Esophagus squamous epithelium (tissue), 5 donors: ENCODE measurements at places on chromosomes 7 and 10. TPM values are rescaled to one million over a fixed set of nuclear protein-coding genes. Genes with fewer than 3 reads are reported as not detected.

DNA sequence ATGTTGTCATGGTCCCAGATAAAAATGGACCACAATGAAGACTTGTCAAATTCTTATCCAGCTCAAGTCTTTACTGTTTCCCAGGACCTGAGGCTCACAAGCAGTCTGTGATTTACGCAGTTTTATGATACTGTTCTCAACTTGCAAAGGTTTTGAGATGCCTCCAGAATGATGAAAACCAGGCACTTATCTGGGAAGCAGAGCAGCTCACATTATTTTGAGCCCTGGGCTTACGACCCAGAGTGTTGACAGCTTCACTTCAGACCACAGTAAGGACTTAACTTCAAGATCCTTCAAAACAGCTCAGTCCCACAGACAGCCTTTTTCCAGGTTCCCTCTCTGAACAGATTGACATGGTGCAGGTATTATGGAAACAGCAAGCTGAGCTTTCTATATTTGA, 236.1 kb downstream of the RNLS start:
- DNase-seq: no peak

The MEIG1 gene
- not detected for total RNA-seq

DNA sequence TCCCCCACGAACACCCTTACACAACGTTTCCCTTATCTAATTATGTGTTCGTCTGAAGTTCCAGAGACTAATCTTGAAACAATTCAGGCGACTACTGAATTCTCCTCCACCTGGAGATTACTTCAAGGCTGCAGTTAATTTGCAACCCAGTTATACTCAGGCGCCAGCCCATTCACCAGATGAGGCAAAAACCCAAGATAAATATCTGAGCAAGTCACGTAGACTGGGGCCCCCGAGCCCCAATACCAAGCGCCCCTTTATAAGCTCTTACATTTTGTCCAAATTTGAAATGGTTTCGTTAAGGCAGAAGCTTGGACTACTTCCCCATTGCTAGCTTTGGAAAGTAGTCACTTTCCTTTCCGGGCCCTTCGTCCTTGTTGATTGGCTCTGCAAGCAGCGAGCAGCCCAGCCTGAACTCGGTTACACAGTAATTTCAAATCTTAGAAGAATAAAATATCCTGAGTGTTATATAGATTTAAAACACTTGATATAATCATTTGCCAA, 1.2 kb downstream of the TPK1 start:
- no peak for DNase-seq

The SKAP2 gene
- total RNA-seq: 20.1 TPM

The STAG3 gene
- total RNA-seq: not detected

GRCh38 chr7:132569884-132570614, 6.2 kb downstream of the PLXNA4 start:
- no peak for DNase-seq

The TTYH3 gene
- 11.1 TPM for total RNA-seq

DNA sequence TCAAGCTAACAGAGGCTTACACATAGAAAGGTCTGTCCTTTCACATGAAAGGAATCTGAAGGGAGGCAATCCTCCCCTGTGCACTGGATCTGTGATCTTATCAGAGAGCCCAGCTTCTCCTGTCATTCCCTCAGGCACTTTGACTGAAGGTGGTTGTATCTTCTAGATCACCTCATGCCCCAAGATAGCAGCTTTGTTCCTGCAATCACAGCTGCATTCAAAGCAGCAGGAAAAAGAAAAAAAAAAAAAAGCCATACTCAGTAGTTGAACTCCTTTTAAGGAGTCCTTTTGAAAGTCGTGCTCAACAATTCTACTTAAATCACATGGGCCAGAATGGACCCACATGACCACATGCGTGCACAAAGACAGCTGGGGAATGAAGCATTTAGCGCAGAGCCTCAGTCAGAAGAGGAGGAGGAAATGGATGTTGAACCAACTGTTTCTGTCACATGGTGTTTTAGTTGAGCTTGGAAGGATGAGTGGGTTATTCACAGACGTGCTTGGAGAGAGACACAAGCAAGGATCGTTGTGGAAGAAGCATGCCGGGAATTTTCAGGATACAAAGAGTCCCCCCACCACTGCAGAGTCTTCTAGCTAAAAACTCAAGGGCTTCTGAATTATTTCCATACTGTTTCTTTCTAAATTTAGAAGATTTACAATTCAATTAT, 13.0 kb upstream of the PFKP start:
- DNase-seq: no peak

The KLF14 gene
- total RNA-seq: not detected

DNA sequence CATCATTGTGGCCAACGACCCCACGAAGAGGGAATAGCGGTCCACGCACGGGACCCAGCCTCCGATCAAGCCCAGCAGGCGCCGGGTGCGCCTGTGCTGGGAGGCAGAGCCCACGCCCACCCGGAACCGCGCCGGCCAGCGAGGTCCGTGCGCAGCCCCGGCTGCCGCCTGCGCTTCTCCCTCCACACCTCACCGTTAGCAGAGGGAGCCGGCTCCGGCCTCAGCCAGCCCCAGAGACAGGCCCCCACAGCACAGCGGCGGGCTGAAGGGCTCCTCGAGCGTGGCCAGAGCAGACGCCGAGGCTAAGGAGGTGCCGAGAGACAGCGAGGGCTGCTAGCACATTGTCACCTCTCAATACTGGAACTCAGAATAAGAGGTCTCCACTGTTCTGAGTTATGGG, 3.6 kb downstream of the ITPRID1 start:
- no peak for DNase-seq

GRCh38 chr10:104559935-104560334, 81.2 kb upstream of the SORCS3 start:
- no peak for DNase-seq

- DNase-seq: no peak
These were observed 23.8 kb upstream of the SLF2 start for GRCh38 chr10:100888957-100889356.
